NCI-H1105 (cell line): ENCODE measurements at places on chromosomes 5 and 9.
A peak's percentile ranks its signal among the peaks of the same experiment; 100 is the strongest.

DNA sequence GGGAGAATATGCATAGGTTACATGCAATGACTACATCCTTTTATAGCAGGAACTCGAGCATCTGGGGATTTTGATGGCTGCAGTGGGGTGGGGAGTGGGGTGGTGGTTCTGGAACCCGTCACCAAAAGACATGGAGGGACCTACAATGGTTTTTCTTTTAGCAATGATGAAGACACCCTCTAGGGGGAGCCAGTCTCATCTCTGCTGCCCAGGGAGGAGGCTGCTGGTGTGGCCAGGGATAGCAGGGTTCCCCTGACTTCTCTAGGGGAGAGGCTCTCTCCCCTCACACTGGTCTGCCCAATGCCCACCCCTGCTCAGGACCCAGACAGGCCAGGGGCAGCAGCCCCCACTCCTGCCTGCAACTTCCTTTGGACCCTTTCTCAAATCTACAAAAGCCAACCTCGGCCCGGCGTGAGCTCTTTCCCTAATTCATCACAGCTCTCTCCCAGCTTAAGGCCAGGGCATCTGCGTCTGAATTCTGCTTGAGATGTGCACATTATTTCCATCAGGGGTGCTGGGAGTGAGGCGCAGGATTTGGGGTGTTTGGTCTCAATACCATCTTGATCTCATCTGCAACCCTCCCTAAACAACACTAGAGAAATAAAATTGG lies 73.6 kb upstream of the RETREG1 start:
- DNase-seq = no peak

- no peak for DNase-seq
Observed at GRCh38 chr5:56305001-56305950, 72.1 kb upstream of the ANKRD55 start.

DNA sequence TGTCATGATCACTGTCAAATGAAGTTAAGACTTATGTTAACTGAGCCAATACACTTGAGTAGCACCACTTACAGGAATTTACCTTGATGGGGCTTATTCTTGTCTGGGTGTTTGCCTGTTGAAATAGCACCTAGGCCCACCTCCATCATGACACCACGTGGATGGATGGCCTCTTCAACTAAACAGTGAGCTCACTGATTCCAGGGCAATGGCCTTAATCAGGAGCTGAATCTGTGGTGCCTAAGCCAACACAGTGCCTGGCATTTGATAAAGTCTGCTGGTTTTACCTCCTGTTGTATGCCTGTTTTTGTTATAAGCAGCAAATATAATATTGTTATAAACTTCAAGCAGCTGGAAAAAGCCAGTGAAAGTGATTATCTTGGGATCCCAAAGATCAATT lies 190.5 kb downstream of the LURAP1L start:
- DNase-seq = no peak

GRCh38 chr5:142063878-142064331 lies 44.7 kb upstream of the NDFIP1 start:
- peak; percentile 47 for DNase-seq

- DNase-seq = no peak
Observed at GRCh38 chr5:151742870-151743294, 15.5 kb downstream of the ATOX1 start.

- no peak for DNase-seq
Observed at GRCh38 chr5:155532621-155533311, 519.2 kb downstream of the KIF4B start.

DNA sequence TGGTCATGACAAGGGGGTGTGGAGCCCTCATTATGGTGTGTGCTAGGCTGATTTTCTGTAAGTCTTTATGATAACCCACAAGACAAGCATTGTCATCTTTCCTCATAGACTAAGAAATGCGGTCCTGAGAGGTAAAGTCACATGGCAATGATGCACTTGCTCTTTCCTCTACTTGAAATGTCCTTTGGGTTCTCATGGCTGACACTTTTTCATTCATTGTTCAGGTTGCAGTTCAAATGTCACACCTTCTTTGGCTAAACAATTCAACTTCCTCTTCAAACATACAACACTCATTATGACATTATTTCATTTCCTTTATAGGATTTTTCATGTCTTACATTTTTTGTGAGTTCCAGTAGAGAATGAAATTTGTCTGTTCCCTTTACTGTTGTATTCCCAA lies 323.6 kb upstream of the PRR16 start:
- no peak for DNase-seq

DNA sequence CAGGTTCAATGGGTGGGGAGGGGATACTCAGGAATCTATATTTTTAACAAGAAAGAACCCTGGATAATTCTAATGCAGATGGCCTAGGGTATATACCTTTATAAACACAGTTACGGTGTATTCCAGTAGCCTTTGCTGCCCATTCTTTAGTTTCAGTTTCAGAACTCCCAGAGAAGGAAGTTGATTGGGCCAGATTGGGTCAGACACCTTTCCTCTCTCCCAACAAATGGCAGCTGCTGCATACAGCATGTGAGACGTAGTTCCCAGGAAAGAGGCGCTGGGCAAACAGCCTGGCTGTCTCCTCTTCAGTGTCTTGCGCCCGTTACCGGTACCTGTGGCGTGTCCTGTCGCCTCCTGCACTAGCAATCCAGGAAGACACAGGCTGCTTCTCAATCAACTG lies 20.4 kb downstream of the ACO1 start:
- DNase-seq = no peak

GRCh38 chr5:12073426-12073825 lies 169.2 kb upstream of the CTNND2 start:
- no peak for DNase-seq

DNA sequence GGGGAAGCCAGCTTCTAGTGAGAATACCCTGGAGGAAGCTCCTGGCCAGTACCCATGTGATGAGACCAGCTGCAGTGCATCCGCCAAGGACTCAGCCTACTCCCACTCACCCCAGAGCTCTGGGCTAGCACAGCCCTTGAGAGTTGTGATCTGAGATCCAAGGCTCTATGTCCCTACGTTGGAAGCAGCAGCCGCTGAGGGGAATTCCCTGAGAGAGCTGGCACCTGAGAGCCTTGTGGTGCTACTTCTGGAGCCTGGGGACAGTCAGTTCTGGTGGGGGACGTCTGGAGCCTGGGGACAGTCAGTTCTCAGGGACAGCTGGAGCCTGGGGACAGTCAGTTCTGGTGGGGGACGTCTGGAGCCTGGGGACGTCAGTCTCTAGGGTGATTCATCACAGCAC lies 39.2 kb downstream of the PDZD2 start:
- no peak for DNase-seq

- DNase-seq = no peak
Observed at GRCh38 chr5:169785771-169786618, 148.9 kb downstream of the DOCK2 start.

GRCh38 chr9:6443661-6444060 lies 30.7 kb downstream of the UHRF2 start:
- DNase-seq = no peak

- no peak for DNase-seq
Observed at GRCh38 chr5:174202996-174203395, 157.5 kb downstream of the NSG2 start.

DNA sequence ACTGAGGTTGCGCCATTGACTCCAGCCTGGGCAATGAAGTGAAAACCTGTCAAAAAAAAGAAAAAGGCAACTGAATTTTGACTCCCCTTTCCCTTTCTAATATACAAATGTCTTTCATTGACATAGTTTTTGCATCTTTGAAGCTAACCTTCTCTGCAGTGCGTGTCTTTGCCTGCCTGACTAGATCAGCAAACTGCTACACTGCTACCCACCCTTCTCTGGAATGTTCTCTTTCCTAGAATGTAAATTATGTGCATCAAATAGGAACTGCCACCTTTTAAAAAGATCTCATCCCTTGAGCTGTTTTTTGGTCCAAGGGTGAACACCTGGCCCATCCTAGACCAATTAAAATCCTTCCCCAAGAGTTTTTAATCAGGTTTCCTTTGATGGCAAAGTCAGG lies 127.6 kb downstream of the SLC28A3 start:
- no peak for DNase-seq

DNA sequence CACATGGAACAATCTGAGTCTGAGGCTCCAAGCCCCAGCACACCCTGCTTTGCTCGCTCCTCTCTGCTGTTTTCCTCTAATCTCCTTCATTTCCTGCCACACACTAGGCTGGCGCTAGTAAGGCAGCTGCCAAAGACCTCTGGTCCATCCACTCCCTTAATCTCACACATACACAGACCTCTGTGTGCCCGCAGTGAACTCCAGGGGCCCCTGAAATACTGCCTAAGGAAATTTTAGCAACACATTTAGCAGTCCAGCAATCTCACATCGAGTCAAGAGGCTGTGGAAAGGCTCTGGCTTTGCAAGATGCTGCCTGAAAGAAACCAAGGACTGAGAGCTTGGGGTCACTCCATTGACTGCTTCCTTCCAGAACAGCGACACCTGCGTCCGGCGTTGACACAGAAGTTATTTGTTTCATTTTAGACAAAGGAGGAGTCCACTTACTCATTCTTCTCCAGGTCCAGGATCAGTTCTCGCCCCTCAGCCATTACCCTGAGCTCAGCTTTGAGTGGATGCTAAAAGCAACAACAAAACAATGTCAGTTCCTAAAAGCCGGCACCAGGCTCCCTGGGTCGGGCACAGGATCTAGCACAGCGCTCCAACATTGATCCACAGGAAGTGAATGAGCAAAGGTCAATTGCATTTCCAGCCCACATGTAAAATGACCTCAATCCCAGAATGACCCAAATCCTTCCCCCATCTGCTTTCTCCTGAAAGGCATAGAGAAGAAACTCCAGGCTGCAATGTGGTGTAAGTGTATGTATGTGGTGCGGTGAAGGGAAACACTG lies 11.5 kb downstream of the ADAM19 start:
- no peak for DNase-seq
